ENCODE measurements at places on chromosomes 2 and 18.

GRCh38 chr2:135775420-135775819, 33.8 kb downstream of the UBXN4 start:
- no peak for DNase-seq

GRCh38 chr2:18647731-18648130, 58.4 kb upstream of the NT5C1B start:
- no peak for DNase-seq

DNA sequence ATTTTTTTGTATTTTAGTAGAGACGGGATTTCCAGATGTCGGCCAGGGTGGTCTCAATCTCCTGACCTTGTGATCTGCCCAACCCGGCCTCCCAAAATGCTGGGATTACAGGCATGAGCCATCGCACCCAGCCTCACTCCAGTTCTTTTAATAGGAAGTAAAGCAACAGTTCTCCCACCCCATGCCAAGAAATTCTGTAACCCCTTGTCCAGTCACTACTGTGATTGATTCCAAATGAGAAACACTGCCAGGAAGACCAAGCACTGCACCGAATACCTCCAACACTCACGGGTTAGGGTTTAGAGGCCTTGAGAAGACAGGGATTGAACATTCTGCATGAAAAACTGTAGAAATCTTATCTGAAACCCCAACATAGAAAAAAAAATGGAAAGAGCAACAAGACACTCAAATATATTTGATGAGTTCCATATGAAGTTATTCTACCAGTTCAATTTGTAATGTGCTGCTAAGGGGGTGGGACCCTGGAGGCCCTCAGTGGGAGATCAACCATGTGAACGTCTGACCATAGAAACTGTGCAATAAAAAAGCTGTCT, 48.2 kb upstream of the BIN1 start:
- no peak for DNase-seq

GRCh38 chr2:27118525-27119329, at the start of gene CGREF1:
CGREF1 (minus strand) TSS chr2:27119128; CDS start chr2:27104366, 14,762 bp downstream.
- peak; percentile 32 for DNase-seq

DNA sequence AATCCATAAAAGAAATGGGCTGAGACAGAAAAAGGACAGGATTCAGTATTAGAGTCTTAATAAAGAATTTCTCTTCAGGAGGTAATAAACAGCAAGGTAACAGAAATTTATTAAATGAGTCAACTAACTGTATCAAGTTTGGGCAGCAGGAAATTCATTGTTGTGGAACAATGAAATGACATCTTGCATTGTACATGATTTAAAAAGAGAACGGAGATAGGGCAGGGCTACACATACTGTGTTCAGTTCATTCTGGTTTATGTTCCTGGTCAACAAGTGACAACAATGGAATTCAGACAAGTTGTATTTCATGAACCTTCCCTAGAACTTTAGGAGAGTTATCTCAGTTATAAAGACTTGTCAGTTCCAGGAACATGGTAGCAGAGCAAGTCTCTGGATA, 961.3 kb downstream of the SOCS6 start:
- DNase-seq: no peak

DNA sequence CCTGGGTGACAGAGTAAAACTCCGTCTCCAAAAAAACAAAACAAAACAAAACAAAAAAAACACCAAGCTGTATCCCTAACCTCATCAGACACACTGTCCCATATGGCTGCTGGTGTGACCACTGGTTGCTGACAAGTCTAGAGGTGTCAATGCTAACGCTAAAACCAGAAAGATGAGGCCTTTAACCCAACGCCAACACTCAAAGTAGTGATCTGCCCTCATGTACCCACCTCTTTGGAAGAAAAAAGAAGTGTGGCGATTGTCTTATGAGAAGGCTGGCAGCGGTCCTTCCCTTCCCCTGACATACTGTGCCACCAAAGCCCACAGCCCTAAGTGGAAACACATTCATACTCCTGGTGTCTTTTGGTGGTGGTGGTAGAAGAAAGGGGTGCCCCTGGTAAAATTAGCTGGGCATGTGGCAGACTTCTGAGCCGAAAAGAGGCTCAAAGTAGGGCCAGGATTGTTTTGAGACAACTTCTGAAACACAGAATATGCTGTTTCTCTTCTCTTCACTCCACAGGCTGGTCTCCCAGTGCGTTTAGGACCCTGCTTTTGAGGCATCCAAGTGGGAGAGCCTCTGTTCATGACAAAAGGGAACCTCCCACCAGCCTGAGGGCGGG, 9.8 kb downstream of the SERTAD2 start:
- no peak for DNase-seq

DNA sequence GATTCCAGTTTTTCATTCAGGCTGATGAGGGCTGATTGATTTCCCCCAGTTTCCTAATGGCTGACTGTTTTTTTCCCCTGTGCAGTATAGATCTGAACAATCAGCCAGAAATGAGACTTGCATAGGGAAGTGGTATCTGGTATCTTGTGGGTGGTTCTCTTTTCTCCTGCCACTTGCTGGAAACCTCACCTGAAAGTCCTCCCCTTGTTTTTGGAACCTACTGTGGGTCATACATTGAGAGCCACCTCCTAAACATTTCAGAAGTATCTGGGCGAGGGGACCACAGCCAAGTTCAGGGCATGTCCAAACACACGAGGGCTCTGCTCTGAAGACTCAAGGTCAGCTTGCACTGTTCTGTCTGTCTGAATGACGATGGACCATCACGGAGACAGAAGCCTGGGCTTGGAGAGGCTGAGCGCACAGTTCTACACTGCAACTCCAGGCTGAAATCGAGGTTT, 19.3 kb downstream of the ALPK2 start:
- no peak for DNase-seq

- no peak for DNase-seq
Observed at GRCh38 chr2:113842919-113843736, 46.8 kb upstream of the ACTR3 start.

DNA sequence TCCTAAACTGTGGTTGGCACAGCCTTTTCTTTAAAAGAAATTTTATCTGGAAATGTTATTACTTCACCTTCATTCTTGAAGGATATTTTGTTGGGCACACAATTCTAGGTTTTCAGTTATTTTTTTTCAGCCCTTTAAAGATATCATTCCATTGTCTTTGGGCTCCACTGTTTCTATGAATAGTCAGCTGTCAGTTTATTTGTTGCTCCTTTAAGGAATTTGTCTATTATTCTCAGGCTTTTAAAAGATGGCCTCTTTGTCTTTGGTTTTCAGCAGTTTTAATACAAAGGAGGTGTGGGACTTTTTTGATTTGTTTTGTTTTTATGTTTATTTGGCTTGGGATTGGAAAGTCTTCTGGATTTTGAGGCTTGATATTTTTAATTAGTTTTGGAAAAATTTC, 61.8 kb downstream of the VAPA start:
- no peak for DNase-seq

DNA sequence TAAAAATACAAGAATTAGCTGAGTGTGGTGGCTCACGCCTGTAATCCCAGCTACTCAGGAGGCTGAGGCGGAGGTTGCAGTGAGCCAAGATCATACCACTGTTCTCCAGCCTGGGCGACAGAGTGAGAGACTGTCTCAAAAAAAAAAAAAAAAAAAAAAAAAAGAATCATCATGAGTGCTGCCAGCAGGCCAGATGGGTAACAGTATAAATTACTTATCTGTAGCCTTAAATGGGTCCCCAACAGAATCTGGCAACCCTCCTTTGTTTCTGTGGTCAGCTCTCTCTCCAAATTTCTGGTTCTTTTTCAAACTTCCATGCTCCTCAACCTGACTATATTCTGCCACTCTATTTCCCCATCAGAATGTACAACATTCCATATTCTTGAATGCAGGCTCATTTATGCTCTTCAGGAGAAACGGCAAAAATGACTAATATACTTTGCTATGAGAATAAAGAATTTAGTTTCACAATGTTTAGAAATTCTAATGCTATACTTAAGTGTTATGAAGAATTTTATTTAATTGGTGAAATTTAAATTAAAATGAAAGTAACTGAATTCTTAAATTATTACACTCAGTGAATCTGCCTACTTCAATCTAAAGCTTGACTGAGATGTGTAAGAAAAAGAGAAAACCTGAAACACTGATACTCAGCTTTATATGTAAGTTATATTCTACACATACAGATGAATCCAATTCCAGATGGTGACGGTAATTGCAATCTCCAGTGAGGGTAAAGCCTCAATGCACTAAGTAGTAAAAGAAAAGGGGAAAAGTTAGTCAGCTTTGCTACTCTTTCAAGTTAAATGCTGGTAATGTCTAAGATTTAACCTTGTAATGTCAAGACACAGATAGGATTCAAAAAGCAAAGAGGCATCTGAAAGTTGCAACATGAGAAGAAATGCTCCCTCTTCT, 24.8 kb downstream of the LPIN2 start:
- no peak for DNase-seq

DNA sequence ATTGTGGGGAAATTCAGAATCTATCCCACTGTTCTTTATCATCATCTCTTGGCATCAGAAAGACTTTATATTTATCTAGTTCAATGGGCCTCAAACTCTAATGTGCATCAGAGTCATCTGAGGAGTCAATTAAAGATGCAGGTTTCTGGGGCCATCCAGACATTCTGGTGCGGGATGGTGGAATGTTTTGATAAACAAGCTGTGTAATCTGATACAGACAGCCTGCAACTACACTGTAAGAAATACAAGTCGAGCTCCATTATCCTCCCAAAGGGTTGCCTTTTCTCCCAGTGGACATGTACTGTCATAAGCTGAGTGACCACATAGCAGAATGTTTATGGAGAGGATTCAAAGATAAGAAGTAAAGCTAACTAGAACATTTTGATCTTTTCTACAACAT, 515.3 kb upstream of the DCC start:
- no peak for DNase-seq

- no peak for DNase-seq
Observed at GRCh38 chr2:168666339-168666738, 136.1 kb upstream of the NOSTRIN start.

- DNase-seq: no peak
Observed at GRCh38 chr18:71808616-71809015, 735.5 kb downstream of the CBLN2 start.

- no peak for DNase-seq
Observed at GRCh38 chr2:64601785-64602391, 51.8 kb downstream of the SERTAD2 start.

GRCh38 chr2:17780546-17780945, 26.6 kb downstream of the GEN1 start:
- no peak for DNase-seq

DNA sequence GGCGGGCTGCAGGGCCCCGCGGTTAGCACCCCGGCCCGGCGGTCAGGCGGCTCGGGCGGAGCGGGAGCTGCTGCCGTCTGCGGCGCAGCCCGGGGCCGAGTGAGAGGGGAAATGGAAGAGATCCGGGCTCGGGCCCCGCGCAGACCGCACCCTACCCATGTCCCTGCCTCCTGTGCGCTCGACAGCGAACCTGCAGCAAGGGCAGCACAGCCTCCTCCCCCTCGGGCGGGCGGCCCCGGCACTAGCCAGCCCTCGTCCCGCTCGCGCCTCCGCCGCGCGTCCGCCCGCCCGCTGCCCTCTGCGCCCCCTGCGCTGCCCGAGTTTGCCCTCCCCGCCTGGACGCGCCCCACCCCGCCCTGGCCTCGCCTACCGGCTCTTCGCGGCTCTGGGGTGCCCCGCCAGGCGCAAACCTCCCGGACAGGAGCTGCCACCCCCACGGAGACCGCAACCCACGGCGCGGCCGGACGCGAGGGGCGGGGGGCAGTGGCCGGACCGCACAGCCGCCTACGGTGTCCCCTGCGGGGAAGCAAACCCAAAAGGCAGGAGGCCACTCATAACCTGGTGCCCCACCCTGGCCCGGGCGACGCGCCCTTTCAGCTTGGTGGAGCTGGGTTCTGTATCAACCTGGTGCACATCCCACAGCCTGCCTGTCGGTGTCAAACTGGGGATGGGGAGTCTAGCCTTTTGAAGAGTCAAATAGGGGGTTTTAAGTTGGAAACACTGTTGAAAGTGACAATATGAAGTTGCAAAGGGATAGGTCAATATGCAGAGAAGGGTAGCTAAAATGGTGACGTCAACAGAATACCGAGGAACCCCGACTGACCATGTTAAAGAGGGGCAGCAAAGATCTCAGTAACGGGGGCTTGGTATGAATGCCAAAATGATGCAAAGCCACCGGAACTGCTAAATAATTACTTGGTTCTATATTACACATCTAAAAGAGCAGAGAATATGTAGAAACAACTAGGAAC, at the start of gene IHH:
Gene IHH (minus strand): TSS at position 101 of the 971 bp plus-strand sequence. CDS start 454 bp downstream, outside the sequence.
- peak; percentile 90 for DNase-seq

GRCh38 chr2:148039783-148040182, 18.9 kb downstream of the MBD5 start:
- DNase-seq: no peak

DNA sequence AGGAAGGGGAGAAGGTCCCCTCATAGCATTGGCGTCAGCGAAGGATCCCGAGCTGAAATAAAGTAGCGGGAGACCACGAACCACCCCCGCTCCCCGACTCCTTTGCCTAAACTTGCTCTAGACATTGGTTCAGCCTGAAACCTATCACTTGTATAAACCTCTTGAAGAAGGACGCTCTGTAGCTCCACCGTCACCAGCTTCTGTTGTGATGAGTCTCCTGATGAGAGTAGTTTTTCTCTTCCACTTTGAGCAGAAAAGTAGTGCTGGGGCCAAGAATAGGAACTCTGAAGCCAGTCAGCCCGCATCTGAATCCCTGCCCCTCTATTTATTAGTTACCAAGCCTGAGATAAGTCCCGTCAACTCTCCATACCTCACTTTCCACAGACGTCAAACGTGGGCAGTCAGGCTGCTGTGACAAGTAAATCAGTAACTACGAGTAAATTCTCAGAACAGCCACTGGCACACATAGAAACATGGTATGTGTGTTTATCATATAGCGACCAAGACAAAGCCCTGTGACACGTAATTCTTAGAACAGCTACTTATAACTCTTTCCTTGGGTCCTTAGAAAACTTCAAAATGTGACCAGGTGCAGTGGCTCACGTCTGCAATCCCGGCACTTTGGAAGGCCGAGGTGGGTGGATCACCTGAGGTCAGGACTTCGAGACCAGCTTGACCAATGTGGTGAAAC, 61.7 kb downstream of the CD226 start:
- no peak for DNase-seq

DNA sequence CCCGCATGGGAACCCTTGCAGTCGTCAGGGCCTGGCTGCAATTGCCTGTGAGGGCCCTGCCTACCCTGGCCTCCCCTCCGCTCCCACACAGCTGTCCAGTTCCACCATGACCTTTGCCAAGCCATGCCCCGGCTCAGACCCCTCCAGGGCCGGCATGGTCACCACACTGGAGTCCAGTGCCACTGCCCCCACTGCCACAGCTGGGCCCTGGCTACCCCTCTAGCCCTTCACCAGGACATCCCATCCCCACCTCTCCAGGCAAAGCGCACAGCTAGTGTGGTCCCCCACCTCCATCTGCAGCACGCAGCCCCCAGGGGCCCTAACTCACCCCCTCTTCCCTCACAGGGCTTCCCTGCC, 70.3 kb upstream of the SMAD7 start:
- DNase-seq: no peak

- DNase-seq: no peak
Observed at GRCh38 chr2:219446101-219446504, 11.5 kb downstream of the SPEG start.

Data from transverse colon (tissue), 4 donors.